ENCODE measurements at places on chromosomes 13 and 19. TPM values are rescaled to one million over a fixed set of nuclear protein-coding genes. Genes with fewer than 3 reads are reported as not detected.

Gene SPACA4
- not detected for total RNA-seq

Gene FOXO1
- total RNA-seq = 2.5 TPM

Gene LCP1
- total RNA-seq = 0.51 TPM

Gene NLRP11
- total RNA-seq = under 0.01 TPM

Gene FCER2
- total RNA-seq = not detected

Gene SIGLEC12
- not detected for total RNA-seq

Gene PPAN
- total RNA-seq = 22.6 TPM

Gene SMIM44
- not detected for total RNA-seq

Gene FUT6
- not detected for total RNA-seq

Gene ELOF1
- 29.6 TPM for total RNA-seq

Gene KIR3DL2
- total RNA-seq = not detected

Gene S1PR4
- total RNA-seq = not detected

Gene EMP3
- total RNA-seq = 246 TPM

Gene ZNF302
- total RNA-seq = 21.6 TPM

Gene PRSS57
- not detected for total RNA-seq

Gene ZNF415
- 11.8 TPM for total RNA-seq

Gene CYP2A7
- not detected for total RNA-seq

Gene BRCA2
- 2.1 TPM for total RNA-seq

Gene CFAP97D2
- total RNA-seq = not detected

Gene C19orf25
- total RNA-seq = 24.8 TPM

Gene ZNF229
- 25.2 TPM for total RNA-seq

Gene ZIC5
- total RNA-seq = not detected

Gene KLK3
- not detected for total RNA-seq

Gene PTGIR
- 16.5 TPM for total RNA-seq

Gene FUT1
- total RNA-seq = under 0.01 TPM
